ENCODE measurements at places on chromosomes 1 and 21.
A peak's percentile ranks its signal among the peaks of the same experiment; 100 is the strongest.

DNA sequence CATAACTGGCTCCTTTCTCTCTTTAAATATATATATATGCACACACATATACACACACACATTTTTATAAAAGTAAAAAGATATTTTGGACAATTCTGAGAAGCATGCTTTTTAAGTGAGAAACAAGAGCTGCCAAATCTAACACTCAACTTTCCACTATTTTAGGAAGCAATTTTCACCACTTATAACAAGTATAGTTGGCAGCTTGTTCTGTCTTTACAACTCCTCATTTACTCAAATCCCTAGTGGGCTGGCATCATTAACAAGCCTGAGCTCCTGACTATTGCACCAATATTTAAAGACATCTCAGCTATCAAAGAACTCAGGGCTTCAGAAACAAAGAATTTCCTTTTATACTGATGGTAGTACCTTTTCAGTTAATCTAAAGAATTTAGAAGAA, 76.6 kb downstream of the RAB3GAP2 start:
- no peak for DNase-seq

GRCh38 chr1:96722161-96722922, 758 bp downstream of the PTBP2 start:
- peak; percentile 65 for DNase-seq

- no peak for DNase-seq
Measured at GRCh38 chr1:184593597-184593996, 161.1 kb downstream of the EDEM3 start.

GRCh38 chr1:15444468-15445389, 6.5 kb downstream of the CTRC start:
- DNase-seq = no peak

DNA sequence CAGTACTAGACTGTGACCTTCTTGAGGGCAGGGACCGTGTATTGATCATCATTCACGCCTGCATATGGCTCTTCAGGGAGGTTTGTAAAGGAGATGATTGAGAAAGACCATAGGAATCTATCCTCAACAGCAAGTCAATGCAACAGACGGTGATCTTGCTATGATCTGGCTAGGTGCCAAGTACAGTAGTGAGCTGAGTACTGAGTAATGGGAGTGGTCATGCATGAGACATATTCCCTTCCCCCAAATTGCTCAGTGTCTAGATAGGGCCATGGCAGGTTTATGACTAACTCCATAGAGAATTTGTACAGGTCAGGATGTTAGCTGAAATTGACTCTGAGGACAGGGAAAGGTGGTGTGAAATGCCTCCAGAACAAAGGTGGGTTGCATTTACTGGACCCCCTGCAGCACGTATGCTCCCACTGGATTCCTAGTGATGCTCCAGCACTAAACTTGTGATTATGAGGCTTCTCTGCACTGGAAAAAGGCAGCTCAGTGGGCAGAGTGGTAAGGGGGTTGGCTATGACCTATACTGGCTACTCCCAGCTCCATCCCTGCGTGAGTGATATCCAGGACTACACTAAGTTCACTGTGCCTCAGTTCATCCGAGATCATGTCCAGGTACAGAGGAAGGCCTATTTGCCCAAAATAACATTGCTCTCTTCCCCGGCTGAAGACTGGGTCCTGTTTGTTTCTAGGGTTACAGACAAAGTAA, 37.2 kb downstream of the KCNJ6 start:
- no peak for DNase-seq

GRCh38 chr1:189986516-189986915, 491.1 kb downstream of the BRINP3 start:
- no peak for DNase-seq

- DNase-seq = no peak
Measured at GRCh38 chr1:17927952-17928351, 172.8 kb downstream of the ACTL8 start.

GRCh38 chr1:203342192-203342940, 8.6 kb downstream of the FMOD start:
- no peak for DNase-seq

DNA sequence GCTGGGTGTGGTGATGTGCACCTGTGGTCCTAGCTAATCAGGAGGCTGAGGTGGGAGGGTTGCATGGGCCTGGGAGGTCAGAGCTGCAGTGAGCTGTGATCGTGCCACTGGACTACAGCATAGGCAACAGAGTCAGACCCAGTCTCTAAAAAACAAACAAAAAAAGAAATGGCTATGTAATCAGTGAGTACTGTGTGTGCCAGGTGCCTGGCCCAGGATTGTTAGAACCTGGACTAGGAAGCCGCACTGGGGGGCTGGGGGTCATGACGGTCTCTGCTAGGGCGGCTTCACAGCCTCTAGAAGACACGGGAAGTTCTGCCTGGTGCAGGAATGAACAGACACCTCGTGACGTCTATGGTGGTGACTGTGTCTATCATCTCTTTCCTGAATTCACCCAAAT, 8.5 kb downstream of the TMEM9 start:
- no peak for DNase-seq

DNA sequence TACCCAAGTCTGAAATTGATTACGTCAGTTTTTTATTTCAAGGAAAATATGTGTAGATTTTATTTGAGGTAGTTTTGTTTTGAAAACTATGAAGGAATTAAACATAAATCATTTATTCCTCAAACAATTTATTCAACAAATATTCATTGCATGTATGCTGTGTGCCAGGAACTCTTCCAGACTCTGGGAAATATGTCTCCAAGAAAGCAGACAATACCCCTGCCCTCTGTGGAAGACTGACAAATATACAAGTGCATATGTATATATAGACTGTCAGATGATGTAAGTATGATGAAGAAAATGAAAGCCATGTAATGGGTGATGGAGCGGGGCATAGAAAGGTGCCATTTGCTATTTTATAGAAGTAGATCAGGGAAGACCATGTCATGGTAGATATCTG, 889.5 kb downstream of the USP25 start:
- DNase-seq = no peak

DNA sequence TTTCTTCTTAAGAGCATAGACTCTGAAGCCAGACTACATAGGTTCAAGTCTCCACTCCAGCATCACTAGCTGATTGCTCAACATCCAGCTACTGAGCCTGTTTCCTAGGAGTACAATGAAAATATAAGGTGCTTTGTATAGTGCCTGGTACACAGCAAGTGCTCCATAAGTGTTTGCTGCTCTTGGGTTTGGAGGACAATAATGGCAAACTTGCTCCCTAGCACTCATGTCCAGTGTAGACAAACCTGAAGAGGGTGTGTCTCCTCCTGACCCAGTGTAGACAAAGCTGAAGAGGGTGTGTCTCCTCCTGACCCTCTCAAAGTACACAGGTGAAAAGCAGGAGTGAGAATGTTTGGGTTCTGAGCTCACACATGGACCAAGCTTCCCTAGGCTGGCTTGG, 10.5 kb upstream of the ECE1 start:
- DNase-seq = no peak

DNA sequence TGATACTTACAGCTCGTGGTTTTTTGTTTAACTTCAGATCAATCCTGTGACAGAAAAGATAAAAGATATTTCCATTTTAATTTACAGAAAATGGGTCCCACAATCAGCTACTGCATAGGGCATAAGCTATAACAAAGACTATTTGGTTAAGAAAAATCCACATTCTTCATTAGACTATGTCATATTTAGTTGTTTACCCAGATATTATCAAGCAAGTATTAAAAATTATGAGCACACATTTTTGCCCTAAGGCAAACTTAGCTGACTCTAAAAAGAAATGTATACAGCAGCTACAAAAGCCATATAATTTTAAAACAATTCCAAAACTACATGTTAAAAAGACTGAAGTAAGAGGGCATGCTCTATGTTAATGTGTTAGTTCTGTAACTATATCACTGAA, 18.7 kb downstream of the MEAF6 start:
- DNase-seq = no peak

DNA sequence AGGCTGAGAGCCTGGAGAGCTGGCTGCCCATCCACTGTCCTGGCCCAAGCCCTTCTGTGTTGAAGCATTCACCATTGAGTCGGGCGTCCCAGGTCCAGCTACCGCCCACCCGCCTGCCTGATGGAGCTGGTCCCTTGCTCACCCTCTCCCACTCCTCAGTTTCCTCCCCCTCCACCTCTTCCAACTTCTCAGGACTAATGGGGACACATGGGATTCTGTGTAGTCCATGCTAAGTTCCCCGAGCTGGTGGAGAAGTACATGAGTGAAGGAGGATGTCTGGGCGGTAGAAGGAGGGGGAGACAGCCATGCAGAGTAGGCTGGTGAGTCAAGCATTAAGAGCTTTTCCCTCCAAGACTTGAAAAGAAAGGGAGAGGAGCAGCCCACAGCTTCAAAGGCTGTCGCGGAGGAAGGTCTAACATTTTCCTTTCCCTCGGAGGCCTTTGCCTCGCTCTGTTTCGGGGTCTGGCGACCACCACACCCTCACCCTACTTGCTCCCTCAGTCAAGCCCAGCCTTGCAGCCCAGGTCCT, 561 bp downstream of the SLC26A9 start:
- DNase-seq = no peak

DNA sequence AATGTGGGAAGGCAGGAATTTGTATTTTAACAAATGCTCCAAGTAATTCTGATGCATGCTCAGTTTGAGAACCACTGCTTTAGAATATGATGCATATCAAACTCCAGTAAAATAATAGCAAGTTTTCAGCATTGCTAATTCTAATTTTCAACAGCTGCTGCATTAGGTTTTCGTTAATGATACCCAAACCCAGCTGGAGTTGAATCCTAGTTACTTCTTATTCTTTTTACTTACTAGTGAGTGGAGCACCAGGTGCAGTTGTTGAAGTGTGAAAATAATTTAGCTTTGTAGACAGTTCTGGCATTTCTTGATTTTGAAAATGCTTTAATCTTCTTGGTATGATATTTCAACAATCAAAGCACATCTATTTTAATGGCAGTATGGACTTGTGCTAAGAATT, 138.5 kb downstream of the HS2ST1 start:
- DNase-seq = no peak

DNA sequence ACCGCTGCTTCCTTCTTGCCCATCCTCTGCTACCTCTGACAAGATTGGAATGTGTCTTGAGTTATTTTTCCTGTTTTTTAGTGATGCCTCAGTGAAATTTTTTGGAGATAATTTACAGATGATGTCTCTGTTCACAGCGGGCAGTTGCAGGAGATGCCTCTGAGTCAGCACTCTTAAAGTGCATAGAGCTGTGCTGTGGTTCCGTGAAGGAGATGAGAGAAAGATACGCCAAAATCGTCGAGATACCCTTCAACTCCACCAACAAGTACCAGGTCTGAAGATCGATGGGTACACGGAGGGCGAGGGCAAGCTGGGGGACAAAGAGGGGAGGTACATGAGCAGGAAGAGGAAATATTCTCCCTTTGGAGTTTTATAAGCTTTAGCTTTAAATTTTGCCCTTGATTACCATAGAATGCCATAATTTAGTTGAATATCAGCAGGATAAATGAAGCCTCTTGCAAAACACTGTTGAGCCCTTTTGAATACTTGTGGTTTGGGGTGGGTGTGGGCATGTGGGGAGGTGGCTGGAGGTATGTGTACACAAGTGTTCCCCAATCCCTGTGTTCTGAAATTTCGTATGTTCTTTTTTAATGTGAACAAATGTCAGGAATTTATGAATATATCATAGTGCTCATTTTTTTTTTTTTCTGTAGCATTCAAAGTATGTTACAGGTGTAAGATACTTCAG, 19.8 kb downstream of the ATP1A1 start:
- DNase-seq = no peak

GRCh38 chr1:57894315-57894714, 470.5 kb upstream of the DAB1 start:
- DNase-seq = no peak

- no peak for DNase-seq
Measured at GRCh38 chr1:192615055-192615454, 20.9 kb upstream of the RGS13 start.

DNA sequence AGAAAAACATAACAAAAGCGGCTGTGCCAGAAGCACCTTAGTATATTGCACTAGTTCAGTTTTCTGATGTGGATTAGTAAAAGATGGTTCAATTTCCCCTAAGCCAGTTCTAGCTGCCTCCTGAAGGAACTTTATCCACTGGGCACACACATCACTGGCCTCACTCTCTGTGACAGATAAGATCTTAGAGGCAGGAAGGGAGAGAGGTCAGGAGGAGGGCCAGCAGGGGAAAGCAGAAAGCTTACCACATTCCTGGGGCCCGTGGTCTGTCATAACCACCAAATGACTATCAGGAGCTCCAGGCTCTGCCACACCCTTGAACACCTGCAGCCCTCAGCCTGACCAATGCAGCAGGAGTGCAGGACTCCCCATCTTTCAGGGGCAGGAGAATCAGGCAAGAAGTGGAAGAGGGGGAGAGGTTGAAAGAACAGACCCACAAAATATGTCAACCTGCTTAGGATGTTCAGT, 37.8 kb downstream of the LRRC71 start:
- no peak for DNase-seq

- DNase-seq = no peak
Measured at GRCh38 chr1:25146451-25146855, 85.8 kb downstream of the SYF2 start.

DNA sequence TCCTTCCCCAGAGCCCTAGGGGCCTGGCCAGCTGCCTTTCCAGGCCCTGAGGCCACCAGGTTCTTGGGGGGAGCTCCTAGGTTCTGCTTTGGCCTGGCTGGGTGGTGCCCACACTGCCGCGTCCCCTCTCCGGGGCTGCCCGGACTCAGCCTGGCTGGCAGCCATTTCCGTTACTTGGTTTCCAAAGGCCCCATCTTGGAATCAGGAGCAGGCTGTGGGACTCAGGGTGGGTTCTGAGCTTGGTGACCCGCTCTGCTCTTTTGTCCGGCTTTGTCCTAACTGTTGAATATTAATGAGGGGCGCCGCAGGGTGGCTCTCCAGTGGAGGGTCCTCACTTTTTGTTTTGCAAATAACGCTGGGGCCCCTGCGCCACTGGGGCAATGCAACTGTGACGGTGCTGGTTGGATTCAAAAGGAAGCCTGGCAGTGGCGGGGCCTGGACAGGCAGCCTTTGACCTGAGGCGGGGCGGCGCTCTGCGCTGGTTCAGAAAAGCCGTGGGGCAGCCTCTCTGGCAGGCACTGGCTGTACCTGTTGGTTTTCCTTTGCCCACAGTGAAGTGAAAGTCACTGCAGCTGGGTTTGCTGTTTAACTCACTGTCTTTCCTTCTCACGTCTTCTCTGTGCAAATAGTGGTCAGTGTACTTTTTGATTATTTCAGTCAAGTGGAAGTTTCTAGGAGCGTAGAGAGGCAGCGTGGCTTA, 20.2 kb downstream of the SKI start:
- no peak for DNase-seq

- peak; percentile 43 for DNase-seq
Measured at GRCh38 chr1:11311816-11312755, 39.1 kb downstream of the UBIAD1 start.

- DNase-seq = no peak
Measured at GRCh38 chr1:228930479-228930957, 195.2 kb downstream of the RHOU start.

GRCh38 chr1:27872802-27873551, 633 bp downstream of the THEMIS2 start:
- DNase-seq = no peak

GRCh38 chr1:95631695-95632094, 397.7 kb downstream of the RWDD3 start:
- no peak for DNase-seq

DNA sequence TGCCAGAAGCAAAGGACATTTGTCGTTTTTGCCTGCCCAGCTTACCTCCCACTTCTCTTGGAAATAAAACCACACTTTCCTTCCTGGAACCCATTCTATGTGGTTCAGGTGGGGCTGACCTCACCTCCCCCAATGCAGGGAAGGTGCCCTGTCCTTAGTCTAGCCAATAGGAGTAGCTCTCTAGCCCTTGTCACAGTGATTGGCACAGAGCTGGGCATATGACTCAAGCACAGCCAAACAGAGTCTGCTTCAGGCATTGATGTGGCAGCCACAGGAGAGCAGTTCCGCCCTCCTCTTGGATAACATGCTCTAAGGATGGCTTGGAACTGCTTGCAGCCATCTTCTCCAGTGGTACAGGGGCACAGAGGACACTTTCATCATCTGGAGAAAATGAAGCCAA, 134.0 kb downstream of the LRIG2 start:
- no peak for DNase-seq

All from spinal cord (tissue), 10 donors.